ENCODE measurements at places on chromosomes 5 and 9.

- no peak for DNase-seq
These were observed 111.8 kb upstream of the ASTN2 start for GRCh38 chr9:117526674-117527073.

- no peak for DNase-seq
These were observed 13.8 kb upstream of the ERGIC1 start for GRCh38 chr5:172820046-172820767.

- no peak for DNase-seq
These were observed 284.4 kb upstream of the DAP start for GRCh38 chr5:11045411-11045810.

- no peak for DNase-seq
These were observed 7.2 kb upstream of the ARSI start for GRCh38 chr5:150309886-150310239.

DNA sequence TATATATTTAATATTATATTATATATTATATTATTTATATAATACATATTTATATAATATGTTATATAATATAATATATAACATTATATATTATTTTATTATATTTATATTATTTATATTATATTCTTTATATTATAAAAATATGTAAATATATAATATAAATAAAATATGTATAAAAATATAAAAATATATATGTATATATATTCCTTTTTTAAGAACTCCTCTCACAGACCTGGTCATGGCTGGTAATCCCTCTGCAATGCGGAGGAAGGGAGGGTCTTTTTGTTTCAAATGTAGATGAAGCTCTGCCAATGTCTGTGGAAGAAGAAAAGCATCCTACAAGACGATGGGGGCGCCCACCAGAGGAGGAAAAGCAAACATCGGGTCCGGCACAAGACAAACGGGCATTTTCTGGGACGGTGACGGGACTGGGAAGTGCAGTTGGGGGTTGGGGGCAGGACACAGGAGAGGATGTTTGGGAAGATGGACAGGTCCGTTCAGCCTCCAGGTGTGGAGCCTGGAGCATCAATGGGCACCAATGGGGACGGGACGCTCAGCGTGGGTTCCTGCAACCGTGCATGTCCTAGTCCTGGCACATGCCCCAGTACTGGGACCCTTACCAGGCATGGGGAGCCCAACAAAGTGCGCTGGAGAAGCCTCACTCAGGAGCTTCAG, 194.0 kb downstream of the IRX1 start:
- peak; percentile 25 for DNase-seq

DNA sequence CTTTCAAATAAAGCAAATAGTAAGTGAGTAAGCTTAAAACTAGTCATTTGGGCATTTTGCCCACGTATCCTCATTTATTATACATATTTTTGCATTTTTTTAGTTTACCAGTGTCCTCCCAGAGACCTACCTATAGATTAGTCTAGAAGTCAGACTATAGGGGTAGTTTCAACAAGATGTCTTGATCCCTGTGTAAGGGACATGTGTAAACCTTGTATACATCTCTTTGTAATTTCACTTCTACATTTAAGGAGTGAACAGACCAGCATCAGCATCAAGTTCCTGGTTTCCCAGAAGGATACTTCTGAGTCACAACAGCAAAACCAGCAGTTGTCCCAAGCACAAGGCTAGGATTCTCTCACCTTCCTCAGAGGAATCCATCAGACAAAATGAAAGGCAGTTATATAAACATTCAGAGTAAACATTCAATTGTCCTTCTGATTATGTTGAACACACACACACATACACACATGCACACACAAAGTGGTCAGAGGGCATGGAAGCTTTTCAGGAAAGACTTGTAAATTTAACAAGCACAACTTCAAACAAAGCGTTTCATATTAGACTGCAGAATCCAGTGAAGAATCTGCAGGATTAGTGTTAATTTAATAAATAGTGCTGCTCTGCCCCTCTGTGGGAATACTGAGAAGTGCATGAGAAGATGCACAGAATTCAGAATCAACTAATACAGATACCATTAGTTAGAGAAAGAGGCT, 55.4 kb downstream of the HINT1 start:
- no peak for DNase-seq
